ENCODE measurements at places on chromosomes 6 and 20.

- peak; percentile 55 for DNase-seq
Measured at GRCh38 chr20:59571551-59572314, 32.6 kb upstream of the PHACTR3 start.

DNA sequence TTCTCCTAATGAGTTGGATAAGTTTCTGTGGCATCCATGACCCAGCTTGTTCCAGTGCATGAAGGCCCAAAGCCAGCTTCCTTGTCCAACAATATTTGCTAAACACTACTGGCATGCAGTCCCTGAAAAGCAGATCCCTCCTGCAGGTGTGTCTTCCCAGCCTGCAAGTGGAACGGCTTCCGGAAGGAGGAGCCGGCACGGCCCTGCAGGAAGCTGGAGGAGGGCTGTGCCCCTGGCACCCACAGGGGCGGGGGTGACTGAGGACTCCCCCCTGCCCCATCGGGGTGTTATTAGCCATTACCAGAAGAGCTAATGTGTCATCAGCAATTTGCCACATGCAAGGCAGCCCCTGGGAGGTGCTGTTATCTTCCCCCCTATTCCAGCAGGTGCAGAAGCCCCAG lies 27.4 kb downstream of the NPEPL1 start:
- DNase-seq, result no peak

DNA sequence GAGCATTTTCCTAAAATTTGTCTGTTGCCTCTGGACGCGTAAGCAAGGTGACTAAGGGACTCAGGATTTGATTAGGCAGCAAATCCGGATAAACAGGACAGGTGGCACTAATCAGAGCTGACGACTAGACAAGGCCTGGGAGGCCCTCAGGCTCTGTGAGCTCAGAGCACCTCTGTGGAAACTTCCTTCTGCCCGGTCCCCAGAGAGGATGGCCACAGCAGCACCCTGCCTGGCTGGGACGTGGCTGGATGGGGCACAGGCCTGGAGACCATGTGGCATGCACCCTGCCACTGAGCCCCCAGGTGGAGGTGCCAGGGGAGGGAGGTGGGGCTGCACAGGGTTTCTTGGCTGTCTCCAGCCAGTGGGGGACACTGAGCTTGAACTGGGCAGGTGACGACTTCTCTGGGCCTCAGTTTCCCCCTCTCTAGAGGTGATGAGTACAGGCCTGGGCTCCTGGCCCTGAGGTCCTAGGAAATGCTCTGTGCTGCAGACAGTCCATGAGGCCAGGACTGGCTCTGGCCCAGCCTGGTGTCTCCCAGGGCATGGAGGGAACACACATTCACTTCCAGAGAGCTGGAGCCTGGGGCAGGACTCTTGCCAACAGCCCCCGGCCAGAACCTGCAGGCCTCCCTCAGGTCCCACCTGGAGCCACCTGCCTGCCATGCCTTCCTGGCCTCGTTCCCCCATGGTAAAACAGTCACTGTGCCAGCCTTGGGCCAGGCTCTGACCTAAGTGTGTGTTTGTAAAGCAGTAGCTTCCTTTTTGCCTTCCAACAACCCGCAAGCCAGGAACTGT lies 39.6 kb upstream of the STX16 start:
- no peak for DNase-seq

- no peak for DNase-seq
Measured at GRCh38 chr6:134516582-134516981, 198.7 kb upstream of the SGK1 start.

DNA sequence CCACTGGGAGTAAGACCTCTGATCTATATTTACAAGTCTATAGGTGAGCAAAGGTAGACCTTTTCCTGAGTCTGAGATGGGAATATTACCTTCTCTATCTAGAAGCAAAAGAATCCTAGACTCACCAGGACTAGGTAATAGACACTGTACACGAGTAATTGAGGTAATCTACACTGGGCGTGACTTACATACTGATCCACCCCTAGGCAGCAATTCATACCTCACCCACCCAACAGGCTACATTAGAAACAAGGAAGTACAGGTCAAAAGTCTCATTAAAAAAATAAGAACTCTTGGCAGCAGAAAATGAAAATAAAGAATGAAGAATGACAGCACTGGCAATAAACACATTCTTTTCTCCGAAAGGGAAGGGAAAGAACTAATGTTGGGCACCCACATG lies 7.6 kb downstream of the CSNK2A1 start:
- no peak for DNase-seq

GRCh38 chr6:112187736-112188135 lies 66.6 kb downstream of the LAMA4 start:
- no peak for DNase-seq

DNA sequence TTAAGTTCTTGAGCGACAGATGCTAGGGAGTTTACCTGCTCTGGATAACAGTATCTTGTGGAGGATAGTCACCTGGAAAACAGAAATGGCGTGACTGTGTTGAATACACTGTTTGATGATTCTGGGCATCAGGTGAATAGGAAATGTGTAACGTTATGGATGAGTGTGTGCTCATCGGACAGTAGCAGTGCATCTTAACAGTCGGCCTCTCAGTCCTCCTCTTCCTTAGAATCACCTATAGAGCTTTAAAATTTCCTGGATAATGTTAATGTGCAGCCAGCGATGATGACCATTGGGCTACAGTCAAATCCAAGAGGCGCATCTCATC lies 217.7 kb downstream of the OR2B2 start:
- DNase-seq, result no peak

- DNase-seq, result no peak
Measured at GRCh38 chr6:3510617-3511016, 53.8 kb upstream of the SLC22A23 start.

- no peak for DNase-seq
Measured at GRCh38 chr6:34025112-34025807, 120.6 kb downstream of the GRM4 start.

GRCh38 chr6:170088582-170088955 lies 202.3 kb downstream of the DLL1 start:
- DNase-seq, result peak; percentile 21

GRCh38 chr6:161244725-161245124 lies 29.1 kb downstream of the AGPAT4 start:
- no peak for DNase-seq

GRCh38 chr6:30744054-30744805 lies at the start of gene IER3:
Gene IER3 (minus strand): TSS chr6:30744547. CDS start chr6:30744518, 29 bp downstream.
- peak; percentile 65 for DNase-seq

DNA sequence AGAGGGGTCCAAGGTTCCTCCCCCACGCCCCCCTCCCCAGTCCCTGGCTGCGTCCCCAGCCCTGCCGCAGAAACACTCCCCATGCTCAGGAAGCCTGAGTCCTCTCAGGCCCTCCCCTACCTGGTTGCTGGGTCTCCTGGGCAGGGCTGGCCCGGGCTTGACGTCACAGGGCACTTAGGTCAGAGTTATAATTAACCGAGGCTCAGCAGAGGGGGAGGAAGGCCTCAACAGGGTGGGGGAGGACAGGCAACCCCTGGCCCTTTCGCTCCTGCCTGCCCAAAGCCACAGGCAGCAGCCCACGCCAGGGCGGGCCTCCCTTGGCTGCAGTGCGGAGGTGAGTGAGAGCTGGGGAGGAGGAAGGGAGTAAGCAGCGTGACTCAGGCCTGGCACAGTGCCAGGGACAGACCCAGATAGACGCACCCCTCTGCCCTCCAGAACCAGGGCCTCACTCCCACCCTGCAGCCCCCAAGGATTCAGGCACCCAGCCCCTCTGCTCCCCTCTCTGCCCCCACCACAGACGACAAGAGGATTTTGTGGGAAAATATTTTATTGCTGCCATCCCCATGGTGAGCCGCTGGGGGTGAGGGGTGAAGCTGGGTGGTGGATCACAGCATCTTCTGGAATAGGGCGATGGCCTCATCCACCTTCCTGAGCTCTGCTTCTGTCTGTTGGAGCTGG lies at the start of gene VWA7:
Gene VWA7, minus strand, starts transcription at position 340 of the 678 bp plus-strand sequence. CDS start 549 bp downstream, outside the sequence.
- peak; percentile 58 for DNase-seq

DNA sequence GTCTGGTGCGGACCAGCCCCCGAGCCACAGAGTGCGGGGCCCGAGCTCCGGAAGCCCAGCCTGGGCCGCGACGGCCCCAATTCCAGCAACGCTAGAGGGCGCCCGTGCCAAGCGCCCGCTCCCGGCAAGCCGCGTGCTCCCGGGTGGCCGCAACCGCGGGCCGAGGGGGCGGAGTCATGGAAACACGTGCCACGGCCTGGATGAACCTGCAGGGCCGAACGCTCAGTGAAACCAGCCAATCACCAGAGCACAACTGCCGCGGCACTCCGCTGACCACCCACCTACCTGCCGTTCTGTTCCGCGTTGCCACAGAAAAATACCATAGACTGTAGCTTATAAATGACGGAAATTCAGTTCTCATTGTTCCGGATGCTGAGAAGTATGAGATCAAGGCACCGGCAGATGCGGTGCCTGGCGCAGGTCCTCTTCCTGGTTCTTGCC lies 85.7 kb upstream of the FOXC1 start:
- peak; percentile 40 for DNase-seq

- DNase-seq, result no peak
Measured at GRCh38 chr20:63117151-63117550, 98.8 kb downstream of the YTHDF1 start.

GRCh38 chr20:24533449-24533848 lies 64.0 kb downstream of the SYNDIG1 start:
- DNase-seq, result no peak

GRCh38 chr6:139528471-139528870 lies 154.0 kb upstream of the CITED2 start:
- DNase-seq, result no peak

DNA sequence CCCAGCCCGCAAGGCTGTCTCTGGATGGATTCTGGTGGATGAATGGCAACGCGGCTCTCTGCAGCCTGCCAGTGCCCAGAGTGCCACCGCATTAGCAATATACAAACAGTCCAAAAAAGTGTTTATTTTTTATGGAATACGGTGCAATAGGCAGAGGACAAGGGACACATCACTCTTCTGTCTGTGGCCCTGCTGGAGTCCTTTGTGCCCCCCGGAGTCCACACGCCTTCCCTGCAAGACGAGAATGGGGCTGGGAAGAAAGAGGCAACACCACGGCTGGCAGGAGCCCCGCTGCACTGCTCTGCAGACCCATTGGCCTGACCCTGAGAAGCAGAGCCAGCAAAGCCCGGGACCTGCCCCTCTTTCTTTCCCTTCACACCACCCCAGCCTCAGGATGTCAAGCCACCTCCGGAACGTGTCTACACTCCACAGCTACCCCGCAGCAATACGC lies 196.3 kb downstream of the SYNDIG1 start:
- DNase-seq, result no peak

- no peak for DNase-seq
Measured at GRCh38 chr20:39886650-39887190, 802.3 kb downstream of the MAFB start.

GRCh38 chr20:62087227-62087626 lies 21.5 kb upstream of the TAF4 start:
- DNase-seq, result no peak

- no peak for DNase-seq
Measured at GRCh38 chr20:49964964-49965780, 17.6 kb upstream of the SNAI1 start.
